ENCODE measurements at places on chromosomes 1 and 21.
A peak's percentile ranks its signal among the peaks of the same experiment; 100 is the strongest.

- DNase-seq, result no peak
Measured at GRCh38 chr1:36961062-36961615, 73.2 kb downstream of the GRIK3 start.

DNA sequence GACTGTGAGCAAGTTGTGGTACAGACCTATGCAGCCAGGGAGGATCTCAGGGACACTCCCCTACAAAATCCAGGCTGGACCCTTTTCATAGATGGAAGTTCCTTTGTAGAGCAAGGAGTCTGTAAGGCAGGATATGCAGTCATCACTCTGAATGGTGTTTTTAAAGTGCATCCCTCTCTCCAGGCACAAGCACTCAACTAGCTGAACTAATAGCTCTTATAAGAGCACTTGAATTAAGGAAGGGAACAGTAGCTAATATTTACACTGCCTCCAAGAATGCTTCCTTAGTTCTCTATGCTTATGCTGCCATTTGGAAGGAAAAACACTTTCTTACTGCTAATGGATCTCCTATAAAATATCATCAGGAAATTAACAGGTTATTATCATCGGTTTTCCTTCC lies 27.0 kb upstream of the SMYD3 start:
- DNase-seq, result no peak

- DNase-seq, result no peak
Measured at GRCh38 chr1:51422367-51423072, 92.2 kb upstream of the TTC39A start.

DNA sequence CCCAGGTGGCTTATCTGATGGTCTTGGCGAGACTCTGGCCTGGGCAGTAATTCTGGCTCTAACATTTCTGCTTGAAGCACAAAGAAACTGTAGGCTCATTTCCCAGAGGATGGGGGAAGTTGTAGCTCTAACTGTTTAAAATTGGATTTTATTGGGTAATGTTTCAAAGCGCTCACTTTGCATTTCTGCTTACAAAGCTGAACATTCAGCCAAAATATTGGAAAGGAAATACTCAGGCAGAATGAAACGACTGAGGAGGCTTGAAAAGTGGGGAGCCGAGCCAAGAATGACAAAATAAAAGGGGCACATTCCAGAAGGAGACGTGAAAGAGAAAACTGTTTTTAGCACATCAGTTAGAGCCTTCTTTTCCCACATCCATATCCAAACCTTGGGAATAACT lies 202.6 kb downstream of the GRIK1 start:
- DNase-seq, result no peak

DNA sequence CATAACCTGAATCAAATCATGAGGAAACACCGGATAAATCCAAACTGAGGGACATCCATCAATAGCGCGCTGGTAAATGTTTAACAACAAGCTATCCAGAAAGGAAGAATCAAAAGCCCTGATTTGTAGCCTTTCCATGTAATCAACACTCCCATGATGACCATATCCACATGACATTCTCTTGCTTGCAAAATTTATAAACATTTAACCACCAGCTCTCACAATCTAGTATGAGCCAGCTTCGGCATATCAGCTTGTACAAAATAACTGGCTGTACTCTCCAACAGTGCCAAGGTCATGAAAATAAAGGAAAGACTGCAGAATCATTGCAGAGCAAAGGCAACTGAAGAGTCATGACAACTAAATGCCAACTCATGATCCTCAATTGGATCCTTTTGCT lies 15.7 kb downstream of the HSD11B1 start:
- no peak for DNase-seq

- DNase-seq, result no peak
Measured at GRCh38 chr1:43731867-43732531, 24.7 kb downstream of the ST3GAL3 start.

DNA sequence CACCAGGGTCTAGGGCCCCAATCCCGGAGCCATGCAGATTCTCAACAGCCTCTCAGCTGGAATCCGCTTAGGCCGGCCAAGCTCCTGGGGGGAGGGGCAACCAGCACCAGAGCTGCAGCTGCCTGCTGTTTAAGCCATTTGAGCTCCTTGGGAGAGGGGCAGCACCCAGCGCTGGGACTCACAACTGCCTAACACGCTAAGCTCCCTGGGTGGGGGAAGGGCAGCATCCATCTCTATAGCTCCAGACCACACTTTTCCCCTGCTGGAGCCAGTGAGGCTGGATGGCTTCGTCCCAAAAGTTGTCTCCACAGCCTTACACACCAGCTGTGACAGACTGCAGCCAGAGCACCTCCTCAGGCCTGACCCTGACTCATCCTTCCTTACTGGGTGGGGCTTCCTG lies 6.9 kb upstream of the PTGFR start:
- no peak for DNase-seq

GRCh38 chr1:26560403-26560780 lies 30.8 kb downstream of the RPS6KA1 start:
- no peak for DNase-seq

DNA sequence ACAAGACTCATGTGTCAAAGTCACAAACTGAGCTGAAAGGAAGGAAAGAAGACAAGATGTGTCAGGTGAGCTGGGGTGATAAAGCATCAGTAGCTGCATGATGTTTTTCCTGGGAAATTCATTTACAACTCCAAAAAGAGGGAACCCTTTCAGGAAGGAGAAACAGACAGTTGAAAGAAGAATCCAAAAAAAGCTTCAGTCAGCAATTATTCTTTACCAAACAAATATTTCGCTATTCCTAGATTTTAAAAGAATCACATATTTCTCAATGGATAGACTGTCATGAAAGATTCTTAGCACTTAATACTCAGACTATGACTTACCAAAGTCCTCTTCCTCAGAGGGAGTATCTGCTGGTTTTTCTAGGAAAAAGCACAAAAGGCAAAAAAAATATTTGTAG lies 214.7 kb downstream of the SLC44A5 start:
- no peak for DNase-seq

- no peak for DNase-seq
Measured at GRCh38 chr1:61448914-61449313, 276.0 kb downstream of the TM2D1 start.

DNA sequence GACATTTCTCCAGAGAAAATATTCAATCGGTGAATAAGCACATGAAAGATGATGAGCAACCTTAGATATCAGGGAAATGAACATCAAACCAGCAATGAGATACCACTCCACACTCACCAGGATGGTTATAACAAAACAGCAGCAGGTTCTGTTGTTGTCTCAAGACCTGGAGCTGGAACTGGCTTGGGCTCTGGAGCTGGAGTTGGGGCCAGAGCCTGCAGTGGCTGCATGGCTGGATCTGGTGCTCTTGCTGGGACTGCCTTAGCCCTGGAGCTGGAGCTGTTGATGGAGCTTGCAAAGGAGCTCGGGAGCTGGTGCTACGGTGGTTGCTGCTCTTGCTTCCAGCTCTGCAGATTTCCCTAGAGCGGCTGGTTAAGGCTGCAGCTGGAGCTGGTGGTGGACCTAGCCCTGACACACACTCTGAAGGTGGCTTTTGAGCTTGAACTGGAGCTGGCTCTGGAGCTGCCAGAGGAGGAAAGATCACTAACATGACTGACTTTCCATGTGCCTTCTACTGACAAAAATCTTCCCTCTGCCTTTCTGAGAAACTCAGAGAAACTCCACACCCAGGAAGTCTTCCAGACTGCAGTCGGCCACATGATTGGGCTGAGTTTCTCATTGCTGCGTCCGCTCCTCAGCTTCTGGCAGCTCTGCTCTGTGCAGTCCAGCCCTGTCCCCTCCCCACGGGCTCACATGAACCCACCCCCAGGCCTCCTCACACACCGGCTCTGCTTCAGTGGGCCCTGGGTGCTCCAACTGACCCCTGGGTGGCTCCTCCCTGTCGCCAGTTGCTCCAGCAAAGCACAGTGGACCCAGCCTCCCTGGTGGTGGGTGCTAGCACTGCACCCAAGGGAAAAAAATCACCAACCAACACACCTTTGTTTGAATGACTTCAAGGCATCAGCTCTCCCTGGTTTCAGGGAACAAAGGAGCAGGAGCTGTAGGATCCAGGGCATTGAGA lies 139.1 kb upstream of the FMN2 start:
- peak; percentile 30 for DNase-seq

- DNase-seq, result peak; percentile 10
Measured at GRCh38 chr1:107138166-107138565, 2.7 kb upstream of the NTNG1 start.

DNA sequence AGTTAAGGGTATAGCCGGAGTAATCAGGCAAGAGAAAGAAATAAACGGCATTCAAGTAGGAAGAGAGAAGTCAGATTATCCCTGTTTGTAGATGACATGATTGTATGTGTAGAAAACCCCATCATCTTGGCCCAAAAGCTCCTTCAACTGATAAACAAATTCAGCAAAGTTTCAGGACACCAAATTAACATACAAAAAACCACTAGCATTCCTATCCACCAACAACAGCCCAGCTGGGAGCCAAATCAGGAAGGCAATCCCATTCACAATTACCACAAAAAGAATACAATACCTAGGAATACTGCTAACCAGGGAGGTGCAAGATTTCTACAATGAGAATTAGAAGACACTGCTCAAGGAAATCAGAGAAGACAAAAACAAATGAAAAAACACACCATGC lies 45.3 kb downstream of the MAST2 start:
- no peak for DNase-seq

GRCh38 chr1:163596541-163597258 lies 274.9 kb downstream of the NUF2 start:
- no peak for DNase-seq

DNA sequence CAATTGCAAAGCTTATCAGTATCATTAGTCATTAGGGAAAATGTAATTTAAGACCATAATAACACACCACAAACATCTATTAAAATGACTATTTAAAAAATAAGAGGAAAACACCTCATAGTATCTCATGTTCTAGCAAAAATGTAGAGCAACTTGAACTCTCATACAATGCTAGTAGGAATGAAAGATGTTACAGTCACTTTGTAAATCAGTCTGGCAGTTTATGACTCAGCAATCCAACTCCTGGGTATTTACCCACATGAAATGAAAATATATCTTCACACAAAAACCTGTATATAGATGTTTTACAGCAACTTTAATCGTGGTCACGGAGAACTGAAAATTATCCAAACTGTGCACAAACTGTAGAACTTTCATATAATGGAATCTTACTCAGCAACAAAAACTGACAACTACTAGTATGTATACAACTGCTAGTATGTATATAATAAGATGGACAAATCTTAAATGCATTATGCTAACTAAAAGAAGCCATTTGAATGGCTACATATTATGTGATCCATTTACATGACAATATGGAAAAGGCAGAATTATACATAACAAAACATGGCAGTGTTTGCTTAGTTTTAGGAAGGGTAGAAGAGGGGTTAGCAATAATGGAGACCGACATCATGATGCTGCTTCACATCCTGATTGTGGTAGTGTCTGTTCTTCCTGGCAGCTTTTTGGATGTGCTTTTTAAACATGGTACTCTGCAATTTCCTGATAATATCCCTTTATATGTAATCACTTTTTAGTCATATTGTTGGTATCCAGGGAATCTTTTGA lies 267.0 kb downstream of the KCTD3 start:
- DNase-seq, result no peak

DNA sequence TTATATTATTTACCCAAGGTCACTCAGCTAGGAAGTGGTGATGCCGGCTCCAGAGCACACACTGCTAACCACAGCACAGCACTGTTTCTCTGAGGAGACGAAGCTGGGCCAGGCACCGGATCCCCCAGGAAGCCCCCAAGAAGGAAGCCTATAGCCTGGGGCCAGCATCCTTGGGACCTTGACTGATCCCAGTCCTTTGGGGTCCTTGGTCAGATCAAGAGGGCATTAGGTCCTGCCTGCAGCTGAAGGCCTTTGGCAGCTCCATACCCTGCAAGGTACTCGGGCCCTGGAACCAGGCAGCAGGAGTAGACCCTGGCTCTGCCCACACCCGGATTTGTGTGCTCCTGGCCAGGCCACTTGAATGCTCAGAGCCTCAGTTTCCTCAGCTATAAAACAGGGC lies 128.0 kb downstream of the LACTBL1 start:
- no peak for DNase-seq

DNA sequence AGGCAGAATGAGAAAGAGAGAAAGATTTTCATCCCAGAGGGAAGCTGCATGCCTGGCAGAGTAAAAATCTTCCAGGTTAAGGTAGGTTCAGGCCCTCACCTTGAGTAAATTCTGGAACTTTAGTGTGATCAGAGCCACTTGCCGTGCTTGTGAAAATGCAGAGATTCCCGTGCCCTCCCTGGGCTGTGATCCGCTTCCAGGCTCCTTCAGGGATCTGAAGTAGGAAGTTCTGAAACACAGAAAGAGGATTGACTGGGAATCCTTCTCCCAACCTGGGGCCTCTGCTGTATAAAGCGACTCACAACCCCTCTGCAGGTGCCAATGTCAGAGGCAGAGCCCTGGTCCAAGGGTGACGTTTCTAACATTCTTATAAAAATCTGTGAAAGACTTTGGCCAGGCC lies 26.6 kb downstream of the NUAK2 start:
- DNase-seq, result no peak

Data from urothelium cell line (cell line).